ENCODE measurements at places on chromosomes 7 and 10. TPM values are rescaled to one million over a fixed set of nuclear protein-coding genes. Genes with fewer than 3 reads are reported as not detected.

Gene SLC26A5
- total RNA-seq: not detected

Gene OR2A12
- not detected for total RNA-seq

Gene DGKB
- 0.37 TPM for total RNA-seq

Gene MRM2
- total RNA-seq: 15.8 TPM

Gene ABCB4
- total RNA-seq: under 0.01 TPM

Gene C10orf143
- 0.39 TPM for total RNA-seq

Gene CREB5
- 34.8 TPM for total RNA-seq

Gene SERPINE1
- 464 TPM for total RNA-seq

Gene CCDC172
- not detected for total RNA-seq

Gene IRF5
- not detected for total RNA-seq

Gene AMPH
- total RNA-seq: 4.3 TPM

Gene ABCC2
- 12.1 TPM for total RNA-seq

Gene CNPY1
- not detected for total RNA-seq

Gene AGBL3
- total RNA-seq: 0.73 TPM

Gene CYP2E1
- total RNA-seq: under 0.01 TPM

Gene SNX8
- total RNA-seq: 17.3 TPM

Gene PDCD4
- total RNA-seq: 41.6 TPM

Gene RADIL
- 2.7 TPM for total RNA-seq

Gene PDE1C
- 0.73 TPM for total RNA-seq

Gene ZSCAN21
- total RNA-seq: 7.7 TPM

Gene DYNC1I1
- 0.73 TPM for total RNA-seq

Gene UBTD1
- total RNA-seq: 15.8 TPM

Gene GRM3
- not detected for total RNA-seq

Gene PTF1A
- not detected for total RNA-seq

Gene ENO4
- not detected for total RNA-seq

Gene AS3MT
- 1.2 TPM for total RNA-seq

Gene SAMD9L
- 7.0 TPM for total RNA-seq

Measured in subcutaneous preadipocyte (primary cell).